ENCODE measurements at places on chromosomes 11 and 22.

DNA sequence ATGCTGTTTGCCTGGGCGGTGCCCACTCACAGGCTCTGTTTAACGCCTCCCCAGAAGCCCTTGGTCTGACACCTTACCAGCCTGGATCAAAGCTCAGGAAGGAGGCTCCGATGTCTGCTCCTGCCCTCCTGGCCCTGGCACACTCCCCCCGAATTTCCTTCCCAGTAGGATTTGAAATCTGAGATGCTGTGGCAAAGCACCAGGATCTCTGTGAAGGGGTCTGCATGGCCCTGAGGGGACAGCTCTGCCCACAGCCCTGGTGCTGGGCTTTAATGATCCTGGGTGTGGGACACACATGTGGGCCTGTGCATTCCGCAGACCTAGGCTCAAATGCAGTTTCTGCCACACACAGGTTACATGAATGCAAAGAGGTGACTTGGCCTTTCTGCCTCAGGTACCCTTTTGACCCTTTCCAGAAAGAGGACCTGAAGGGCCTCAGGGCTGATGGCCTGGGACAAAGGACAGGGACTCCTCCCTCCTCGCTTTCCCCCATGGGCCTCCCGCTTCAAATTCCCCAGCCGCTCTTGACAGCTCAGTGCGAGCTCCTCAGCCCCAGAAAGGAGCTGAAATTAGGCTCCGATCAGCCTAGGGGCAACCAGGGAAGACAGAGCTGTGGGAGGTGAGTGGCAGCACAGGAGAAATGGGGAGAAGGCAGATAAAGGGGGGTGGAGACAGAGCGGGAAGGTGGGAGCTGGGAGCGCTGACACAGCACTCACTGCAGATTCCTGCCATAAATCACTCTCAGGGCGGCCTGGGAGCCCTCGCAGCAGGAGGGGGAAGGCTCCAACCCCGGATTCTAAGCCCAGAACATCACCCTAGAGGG is 41.3 kb downstream of the TRIM29 start:
- DNase-seq: no peak

GRCh38 chr11:11899401-11899800 is 57.6 kb downstream of the USP47 start:
- DNase-seq: no peak

- peak; percentile 43 for DNase-seq
Measured at GRCh38 chr22:41596776-41597634, 7.4 kb upstream of the PMM1 start.

DNA sequence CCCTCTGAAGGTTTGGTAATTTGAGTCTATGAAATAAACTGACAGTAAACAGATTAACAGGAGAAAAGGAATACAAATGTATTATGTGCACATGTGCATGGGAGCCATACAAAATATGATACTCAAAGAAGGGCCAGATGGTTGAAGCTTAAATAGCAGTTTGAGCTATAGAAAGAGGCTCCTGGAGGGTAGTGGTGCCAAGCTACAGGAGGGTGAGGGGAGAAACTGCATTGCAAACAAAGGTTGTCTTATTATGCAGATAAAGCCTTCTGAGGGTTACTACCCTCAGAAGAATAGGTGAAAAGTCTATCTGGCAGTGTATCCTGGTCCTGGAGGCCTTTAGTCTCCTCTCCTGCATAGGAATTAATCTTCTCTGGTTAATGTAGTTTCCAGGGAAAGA is 267.3 kb upstream of the MPPED2 start:
- no peak for DNase-seq

DNA sequence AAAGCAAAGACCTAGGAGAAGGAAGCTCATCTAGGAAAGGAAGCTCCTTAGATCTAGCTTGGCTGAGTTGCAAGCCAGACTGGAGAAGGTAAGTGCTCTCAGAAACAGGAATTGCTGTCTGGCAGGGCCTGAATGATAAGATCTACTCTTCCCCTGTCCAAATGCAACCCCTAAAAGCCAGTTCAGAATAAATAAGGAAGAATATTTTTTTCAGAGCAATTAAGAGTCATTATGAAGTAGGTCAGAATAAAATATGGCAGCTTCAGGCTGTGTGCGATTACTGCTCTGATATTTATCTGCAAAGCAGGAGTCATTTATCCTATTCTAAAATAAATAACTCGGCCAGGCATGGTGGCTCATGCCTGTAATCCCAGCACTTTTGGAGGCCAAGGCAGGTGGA is 82.1 kb downstream of the PIWIL4 start:
- no peak for DNase-seq

DNA sequence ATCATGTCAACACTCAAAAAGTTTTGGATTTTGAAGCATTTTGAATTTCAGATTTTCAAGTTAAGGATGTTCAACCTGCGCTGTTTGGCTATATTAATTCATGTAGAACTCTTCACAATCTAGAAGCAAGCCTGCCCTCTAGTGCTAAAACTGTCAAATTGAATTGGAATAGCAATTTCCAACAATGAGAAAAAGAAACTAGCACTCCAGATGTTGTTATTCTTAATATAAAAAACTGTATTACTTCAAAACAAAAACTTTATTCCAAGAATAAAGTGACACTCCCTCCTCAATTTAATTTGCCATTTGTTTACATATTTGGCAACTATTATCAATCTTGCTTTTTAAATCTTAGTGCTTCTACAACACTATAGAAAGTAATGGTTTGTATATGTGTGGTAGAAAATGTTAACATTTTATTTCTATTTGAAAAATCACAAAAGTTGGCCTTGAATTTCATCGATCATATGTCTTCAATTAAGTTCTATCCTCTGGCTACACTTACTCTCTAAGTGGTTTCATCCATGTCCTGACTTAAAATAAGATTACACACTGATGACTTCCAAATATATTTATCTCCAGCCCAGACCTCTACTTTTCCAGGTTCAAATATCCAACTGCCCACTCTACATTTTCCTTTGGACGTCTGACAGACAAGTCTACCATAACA is 36.6 kb downstream of the DCUN1D5 start:
- DNase-seq: no peak

DNA sequence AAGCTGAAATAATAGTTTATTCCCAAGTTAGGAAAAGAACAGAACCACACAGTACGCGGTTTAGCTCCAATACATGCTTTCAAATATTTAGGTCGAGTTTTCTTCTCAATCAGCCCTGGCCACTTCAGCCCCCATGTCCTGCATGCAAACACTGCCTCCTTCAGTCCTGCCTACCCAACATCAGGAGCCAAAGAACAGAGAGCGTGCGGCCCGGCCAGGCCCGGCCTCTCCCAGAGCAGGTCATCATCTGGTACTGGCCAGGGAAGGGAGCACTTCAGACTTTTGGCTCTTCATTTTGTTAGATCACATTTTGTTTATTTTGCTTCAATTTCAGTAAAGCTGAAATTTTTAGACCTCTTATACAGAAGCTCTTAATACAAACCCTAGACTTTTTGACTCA is 6.7 kb downstream of the BRD1 start:
- DNase-seq: no peak

GRCh38 chr22:20741008-20741633 is 32.8 kb upstream of the SERPIND1 start:
- DNase-seq: no peak

DNA sequence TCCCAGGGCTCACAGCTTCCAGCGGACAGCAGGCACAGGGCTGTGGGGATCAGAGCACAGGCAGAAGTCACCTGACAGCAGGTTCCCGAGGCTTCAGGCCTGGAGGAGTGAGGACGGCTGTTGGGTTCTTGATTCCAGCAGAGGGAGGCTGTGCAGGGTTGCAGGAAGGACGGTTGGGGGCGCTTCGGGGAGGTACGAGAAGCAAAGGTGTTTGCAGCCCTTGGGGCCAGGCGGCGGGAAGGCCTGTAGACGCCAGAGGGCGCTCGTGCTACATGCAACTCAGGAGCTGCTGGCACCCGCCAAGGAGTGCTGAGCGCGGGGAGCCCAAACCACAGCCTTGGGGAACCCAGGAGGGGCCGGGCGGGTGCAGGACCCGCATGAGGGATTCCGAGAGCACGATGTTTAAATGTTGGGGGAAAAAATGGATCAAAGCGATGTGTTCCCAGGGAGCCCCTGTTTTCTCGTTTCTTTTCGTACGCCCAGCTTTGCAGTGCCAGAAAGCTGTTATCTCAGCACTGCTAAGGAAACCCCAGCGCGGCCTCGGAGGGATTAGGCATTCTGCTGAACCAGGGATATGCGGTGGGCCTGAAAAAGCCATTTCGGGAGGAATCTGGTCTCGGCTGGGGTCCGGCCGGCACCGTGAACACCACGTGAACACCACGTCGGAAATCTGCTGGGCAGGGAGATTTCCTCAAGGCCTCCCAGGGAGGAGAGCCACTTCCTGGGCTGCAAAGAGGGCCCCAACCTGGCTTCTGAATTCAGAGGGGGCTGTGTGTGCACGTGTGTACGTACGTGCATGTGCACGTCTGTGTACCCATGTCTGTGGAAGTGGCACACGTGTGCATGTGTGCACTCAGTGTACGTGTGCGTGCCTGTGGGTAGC is 88.1 kb downstream of the KCNQ1 start:
- peak; percentile 97 for DNase-seq

DNA sequence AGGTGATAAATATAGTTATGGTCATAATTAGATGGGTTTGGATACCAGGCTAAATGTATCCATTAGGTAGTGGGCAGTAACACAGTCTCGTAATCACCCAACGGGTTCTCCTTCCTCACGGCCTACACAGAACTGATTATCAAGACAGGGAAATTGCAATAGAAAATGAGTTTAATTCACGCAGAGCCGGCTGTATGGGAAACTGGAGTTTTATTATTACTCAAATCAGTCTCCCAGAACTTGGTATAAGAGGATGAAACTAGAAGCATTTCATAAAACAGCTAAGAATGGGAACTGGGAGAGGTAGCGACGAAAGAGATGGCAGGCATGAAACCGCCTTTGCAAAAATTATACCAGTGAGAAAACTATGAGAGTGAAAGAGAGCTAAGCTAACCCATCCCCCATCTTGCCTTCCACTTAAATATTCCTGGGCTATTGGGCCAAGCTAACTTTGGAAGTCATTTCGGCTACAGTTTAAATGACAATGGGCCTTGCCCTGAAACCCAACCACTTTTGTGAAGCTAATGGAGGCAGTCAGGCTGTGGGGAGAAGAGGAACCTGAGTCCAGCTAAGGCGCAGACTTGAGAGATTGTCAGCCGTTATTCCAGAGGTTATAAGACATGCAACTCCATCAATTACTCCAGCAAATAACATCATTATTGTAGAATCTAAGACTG is 29.6 kb downstream of the CTSC start:
- no peak for DNase-seq

DNA sequence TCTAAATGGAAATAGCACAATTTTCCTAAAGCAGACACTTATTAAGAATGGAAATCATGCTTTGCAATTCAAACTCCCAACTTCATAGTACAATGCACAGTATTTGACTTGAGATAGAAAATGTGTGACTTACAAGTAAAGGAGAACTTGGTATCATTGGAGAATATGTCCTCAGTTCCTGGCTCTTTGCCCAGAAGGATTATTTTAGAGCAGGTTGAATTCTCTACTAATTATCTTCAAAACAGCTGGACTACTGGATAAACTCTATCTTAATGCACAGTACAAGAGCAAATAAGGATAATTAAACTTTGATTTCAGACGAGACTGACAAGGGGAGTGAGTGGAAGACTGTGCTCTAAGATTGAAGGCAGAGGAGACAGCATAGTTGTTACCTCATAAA is 839.4 kb downstream of the OPCML start:
- no peak for DNase-seq

GRCh38 chr11:6757373-6757967 is 14.3 kb downstream of the OR2AG2 start:
- DNase-seq: peak; percentile 67

GRCh38 chr22:29689206-29689879 is 30.5 kb upstream of the CABP7 start:
- no peak for DNase-seq

DNA sequence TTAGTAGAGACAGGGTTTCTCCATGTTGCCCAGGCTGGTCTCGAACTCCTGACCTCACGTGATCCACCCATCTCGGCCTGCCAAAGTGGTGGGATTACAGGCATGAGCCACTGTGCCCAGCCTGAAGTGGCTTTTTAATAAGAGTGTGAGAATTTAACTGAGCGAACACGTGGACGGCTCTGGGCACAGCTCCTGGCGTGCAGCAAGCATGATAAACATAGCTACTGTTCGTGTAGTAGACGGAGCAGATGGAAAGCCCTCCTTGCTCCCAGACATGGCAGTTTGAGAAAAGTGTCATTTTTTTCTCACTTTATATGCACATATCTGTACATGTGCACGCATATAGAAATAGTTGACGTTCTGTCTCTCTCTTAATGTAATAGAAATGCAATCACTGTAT is 7.0 kb downstream of the EMID1 start:
- DNase-seq: no peak

DNA sequence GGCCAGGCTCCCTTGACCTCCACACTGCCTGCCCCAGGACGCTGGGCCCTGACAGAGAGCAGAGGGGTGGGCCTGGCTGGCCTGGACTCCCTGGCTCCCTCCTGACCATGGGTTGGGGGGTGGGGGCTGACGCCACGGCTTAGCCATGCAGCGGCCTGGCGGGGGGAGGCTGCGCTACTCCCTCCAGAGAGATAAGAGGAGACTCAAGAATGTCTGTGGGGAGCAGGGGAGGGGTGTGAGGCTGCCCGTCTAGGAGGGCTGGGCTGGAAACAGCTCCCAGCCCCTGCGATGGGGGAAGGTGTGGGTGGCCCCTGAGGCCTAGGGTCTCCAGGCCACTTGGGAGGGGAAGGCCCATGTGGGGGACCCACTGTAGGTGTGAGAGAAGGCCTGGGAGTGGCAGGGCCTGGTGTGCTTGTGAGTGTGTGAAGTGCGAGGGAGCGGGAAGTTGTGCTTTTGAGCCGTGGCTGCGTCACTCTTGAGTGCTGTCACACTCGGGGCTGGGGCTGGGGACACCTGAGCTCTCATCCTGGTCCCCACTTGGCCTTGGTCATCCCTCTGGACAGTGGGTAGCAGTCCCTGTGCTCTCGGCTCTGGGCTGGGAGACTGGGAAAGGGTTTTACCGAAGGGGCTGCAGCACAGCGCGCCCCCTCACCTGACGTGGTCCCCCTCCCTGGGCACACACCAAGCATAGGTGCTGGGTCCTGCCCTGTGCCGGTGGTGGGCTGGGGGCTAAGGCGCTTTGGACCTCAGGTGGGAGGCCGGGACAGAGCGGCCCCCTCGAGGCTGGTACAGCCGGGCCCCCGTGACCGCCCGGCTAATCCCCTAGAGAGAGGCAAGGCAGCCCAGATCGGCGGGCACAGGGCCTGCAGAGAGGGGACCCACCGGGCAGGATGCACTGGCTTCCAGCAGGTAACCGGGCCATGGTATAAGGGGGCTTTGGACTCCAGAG is 2.4 kb downstream of the MYRF start:
- no peak for DNase-seq

- DNase-seq: no peak
Measured at GRCh38 chr11:122733318-122733717, 77.8 kb downstream of the UBASH3B start.

Measured in activated CD4-positive, alpha-beta T cell treated with anti-CD3 and anti-CD28 coated beads, Interleukin-2, amount 50 U/mL, for 48 hours (primary cell).